ENCODE measurements at places on chromosomes 5 and 9.

DNA sequence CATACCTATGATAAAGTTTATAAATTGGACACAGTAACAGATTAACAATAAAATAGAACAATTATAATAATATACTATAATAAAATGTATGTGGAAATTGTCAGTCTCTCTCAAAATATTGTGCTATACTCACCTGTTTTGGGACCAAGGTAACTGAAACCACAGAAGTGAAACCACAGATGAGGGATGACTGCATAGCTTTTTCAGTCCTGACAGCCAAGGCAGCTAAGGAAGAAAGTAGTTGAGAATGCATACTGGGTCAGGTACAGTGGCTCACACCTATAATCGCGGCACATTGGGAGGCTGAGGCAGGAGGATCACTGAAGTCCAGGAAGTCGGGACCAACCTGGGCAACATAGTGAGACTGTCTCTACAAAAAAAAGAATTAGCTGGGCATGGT is 8.9 kb downstream of the SRP19 start:
- ATAC-seq: peak; percentile 88

- no peak for ATAC-seq
Observed at GRCh38 chr9:78905986-78906755, 609.2 kb downstream of the PSAT1 start.

GRCh38 chr5:180609386-180609785 is 18.1 kb upstream of the SCGB3A1 start:
- no peak for ATAC-seq

DNA sequence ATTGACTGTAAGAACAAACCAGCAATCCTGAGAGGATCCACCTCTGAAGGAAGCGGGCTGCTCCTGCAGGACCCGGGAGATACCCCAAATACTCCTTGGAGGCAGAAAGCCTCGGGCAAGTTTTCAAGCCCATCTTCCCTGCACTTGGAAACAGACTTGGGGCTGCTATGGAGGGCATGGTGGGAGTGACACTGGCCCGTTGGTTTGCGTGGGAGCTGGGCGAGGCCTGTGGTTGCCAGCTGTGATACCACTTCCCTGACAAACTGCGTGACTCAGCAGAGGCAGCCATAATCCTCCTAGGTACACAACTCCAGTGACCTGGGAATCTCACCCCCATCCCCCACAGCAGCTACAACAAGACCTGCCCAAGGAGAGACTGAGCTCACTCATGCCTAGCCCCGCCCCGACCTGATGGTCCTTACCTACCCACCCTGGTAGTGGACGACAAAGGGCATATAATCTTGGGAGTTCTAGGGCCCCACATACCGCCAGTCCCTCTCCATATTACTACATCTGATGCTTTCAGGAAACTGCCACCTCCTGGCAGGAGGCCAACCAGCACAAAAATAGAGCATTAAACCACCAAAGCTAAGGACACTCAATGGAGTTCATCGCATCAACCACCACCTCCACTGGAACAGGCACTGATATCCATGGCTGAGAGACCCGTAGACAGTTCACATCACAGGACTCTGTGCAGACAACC is 38.1 kb upstream of the VLDLR start:
- no peak for ATAC-seq

DNA sequence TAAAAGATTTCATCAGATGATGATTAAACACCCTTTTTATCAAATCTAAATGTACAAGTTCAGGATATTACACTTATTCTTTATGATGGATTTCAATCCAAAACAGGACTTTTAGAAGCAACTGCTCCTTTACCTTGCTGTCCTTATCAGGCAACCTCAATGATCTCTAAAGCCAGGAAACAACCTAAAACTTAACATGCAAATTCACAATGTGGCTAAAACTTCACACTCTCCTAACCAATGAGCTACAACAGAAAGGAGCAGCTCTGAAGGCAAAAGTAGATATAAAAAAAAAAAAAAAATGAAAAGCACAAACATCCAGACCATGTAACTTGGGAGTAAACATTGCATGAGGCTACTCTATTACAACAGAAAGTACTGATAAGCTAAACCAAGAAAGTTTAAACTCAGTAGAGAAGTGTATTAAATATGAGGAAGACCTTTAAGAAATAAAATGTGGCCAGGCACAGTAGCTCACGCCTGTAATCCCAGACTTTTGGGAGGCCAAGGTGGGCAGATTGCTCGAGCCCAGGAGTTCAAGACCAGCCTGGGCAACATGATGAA is 22.9 kb downstream of the SLC25A51 start:
- ATAC-seq: no peak
